NCI-H748 treated with DMSO at 0.1 percent for 48 hours (cell line): ENCODE measurements at places on chromosomes 7 and 10.

GRCh38 chr7:130022623-130023175 lies 28.5 kb downstream of the ZC3HC1 start:
- no peak for DNase-seq

- DNase-seq: no peak
Measured at GRCh38 chr7:156091519-156092080, 279.3 kb upstream of the SHH start.

DNA sequence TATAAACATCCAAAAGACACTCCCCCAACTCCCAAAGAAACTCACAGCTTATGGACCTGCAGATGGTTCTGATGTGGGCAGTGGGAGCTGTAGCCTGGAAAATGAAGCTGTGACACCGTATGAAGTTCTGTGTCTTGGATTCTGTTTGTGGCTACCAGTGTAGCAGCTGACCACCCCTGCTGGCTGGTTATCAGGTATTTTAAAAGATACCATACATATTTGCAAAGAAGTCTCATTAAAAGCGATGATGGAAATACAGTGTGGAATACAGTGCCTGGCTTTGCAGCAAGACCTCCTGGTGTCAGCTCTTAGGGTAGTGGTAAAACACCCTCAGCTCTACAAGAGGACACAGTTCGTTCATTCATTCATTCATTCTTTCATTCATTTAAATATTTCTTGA lies 194.3 kb upstream of the PRKCQ start:
- no peak for DNase-seq

GRCh38 chr7:47542051-47542450 lies 39.9 kb downstream of the TNS3 start:
- DNase-seq: no peak
